ENCODE measurements at places on chromosomes 6 and 20. TPM values are rescaled to one million over a fixed set of nuclear protein-coding genes. Genes with fewer than 3 reads are reported as not detected.

- no peak for DNase-seq
Measured at GRCh38 chr6:109088995-109089394, 5.7 kb downstream of the SESN1 start.

Gene BANF2
- total RNA-seq: not detected

Gene CDH4
- total RNA-seq: 0.43 TPM

DNA sequence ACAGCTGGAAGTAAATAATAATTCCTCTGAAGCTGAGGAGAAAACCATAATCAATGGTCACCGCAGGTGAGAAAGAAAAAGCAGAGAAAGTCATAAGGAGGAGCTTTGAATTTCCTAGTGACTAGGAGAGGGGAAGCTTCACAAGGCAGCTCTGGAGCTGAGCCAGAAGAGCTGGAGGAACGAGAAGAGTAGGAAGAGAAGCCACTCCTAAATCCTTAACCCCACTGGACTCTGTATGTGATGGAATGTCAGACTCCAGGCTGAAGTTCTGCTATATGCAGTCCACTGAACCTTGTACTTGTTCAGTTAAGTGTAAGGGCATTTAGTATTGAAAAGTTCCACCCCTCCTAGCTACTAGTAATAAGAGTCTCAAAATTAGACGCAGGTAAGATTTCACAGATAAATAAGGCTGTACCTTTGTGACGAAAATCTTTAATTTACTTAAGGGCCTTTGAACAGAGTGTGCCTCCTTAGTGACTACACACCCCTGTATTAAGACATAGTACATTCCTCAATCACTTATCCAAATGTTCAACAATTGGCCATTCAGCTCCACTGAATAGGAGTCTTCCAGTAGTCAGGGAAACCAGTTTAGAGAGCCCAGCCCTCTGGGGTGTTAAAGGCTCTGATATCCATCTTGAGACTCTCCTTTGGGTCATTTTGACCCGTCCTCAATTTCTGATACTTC is 71.4 kb upstream of the UFL1 start:
- no peak for DNase-seq

GRCh38 chr6:135135835-135136234 is 45.3 kb upstream of the MYB start:
- no peak for DNase-seq

- DNase-seq: no peak
Measured at GRCh38 chr6:26660000-26660361, 435 bp upstream of the ZNF322 start.

Gene SDHAF4
- total RNA-seq: 14.9 TPM

DNA sequence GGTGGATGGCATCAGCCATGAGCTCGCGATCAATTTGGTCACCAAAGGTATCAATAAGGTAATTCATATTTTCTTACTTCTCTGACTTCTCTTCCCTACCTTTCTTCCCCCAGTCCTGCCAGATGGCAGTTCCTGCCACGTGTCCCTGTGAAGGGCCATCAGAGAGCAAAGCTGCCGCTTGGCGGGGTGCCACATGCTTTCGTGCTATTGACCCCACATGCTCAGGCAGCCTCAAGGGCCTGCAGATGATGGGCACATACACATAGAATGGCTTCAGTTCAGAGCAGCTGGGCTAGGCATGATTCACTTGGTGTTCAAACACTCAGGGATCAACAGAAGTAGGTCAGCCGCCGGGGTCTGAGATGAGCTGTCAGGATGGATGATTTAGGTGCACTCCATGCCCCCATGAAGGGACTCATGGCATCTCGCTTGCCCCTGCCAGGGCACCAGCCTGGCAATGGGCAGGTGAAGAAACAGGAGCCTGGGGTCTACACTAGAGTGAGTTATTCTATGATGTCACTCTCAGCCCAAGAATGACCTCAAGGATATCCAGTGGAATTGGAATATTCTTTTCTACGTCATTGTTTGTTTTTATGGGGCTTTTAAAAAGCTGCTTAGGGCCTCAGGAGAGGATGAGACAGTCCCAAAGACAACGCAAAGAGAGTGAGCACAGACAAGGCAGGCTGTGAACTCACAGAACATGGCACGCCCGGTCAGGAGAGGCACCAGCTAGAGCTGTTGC is 25.5 kb downstream of the BANF2 start:
- DNase-seq: no peak

Gene ZBTB46
- total RNA-seq: 31.2 TPM

Gene CAP2
- total RNA-seq: 15.5 TPM

- no peak for DNase-seq
Measured at GRCh38 chr6:131014080-131014776, 48.8 kb downstream of the EPB41L2 start.
